CD4-positive, alpha-beta T cell treated with Interleukin-10 for 1 hour (primary cell): ENCODE measurements at places on chromosomes 5 and 9.

- DNase-seq, result no peak
Measured at GRCh38 chr5:174725991-174726601, 1.7 kb downstream of the MSX2 start.

DNA sequence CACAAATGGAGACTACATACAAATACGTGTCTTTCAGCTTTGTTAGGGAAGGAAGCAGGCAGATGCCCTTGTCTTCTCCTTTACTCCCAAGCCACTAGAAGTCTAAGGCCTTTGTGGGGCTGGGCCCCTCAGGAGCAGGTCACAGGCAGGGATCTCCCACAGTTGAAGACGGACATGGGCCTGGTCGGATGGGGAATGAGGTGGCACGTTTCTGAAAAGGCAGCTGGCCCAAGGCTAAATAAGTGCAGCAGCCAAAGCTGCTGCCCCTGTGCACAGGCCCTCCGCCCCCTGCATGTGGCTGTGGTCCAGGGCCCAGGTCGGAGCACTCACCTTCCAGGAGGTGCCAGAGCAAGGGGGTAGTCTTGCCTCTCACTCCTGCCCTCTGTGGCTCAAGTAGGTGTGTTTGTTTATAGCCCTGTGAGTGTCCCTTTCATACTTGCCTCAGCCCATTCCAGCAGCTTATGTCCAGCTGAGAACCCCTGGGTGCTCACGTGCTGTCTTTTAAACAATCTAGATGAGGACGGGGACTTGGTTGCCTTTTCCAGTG, 1.8 kb downstream of the SQSTM1 start:
- DNase-seq, result no peak

GRCh38 chr5:91954136-91954535, 571.0 kb upstream of the ARRDC3 start:
- DNase-seq, result no peak

- no peak for DNase-seq
Measured at GRCh38 chr9:22954964-22955363, 508.3 kb downstream of the DMRTA1 start.

GRCh38 chr5:14720236-14720923, 55.9 kb downstream of the OTULIN start:
- DNase-seq, result no peak

- DNase-seq, result no peak
Measured at GRCh38 chr9:94851892-94852291, 125.4 kb downstream of the AOPEP start.
